ENCODE measurements at places on chromosomes 7 and 10.

DNA sequence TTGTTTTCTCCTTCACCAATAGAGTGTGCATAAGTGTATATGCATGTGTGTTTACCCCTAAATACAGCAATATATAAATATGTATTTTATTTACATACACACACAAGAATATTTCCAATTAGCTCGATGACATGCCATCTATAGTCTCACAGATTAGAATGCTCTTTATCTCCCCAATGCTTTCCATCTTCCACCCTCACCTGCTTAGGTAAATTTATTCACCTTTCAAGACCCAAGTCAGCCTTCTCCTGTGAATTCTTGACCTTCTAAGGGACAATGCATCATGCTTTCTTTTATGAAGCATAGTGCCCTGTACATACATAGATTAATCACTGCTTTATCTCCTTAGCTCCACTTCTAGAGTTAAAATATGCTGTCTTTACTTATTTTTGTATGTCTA, 49.7 kb downstream of the SEMA3A start:
- no peak for DNase-seq

DNA sequence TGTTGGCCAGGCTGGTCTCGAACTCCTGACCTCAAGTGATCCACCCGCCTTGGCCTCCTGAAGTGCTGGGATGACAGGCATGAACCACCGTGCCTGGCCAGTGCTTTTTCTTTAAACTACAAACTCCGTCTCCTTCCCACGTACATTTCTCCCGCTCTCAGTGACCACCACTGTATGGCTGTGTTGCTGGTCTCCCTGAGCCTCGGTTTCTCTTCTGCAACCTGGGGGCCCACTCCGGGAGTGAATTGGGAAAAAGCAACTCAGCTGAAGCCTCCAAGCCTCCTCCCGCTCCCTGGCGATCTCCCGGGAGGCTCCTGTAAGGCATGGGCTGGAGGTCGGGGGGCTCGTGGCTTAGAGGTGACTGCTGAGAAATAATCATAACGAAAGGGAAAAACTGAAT, 136.3 kb downstream of the ELFN1 start:
- DNase-seq, result no peak

- no peak for DNase-seq
Observed at GRCh38 chr7:118250860-118251494, 26.5 kb downstream of the ANKRD7 start.

GRCh38 chr10:122245136-122245535, 26.0 kb upstream of the BTBD16 start:
- DNase-seq, result no peak

DNA sequence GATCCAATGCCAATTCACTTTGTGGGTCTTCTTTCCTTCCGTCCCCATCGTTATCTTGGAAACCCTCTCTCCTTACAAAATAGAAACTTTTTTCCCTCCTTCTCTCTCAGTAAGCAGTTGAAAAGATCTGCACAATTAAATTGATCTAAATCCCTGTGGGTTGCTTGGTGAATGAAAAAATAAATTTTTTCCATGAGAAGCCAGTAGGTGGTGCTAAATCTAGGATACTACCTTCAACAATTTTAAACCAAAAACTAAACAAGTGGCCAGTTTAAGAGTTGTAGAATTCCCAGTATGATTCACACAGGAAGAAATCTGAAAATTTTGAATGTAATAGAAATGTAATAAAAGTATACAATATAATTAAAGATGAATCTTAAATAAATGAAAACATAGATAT, 990.3 kb upstream of the ZNF722 start:
- no peak for DNase-seq

DNA sequence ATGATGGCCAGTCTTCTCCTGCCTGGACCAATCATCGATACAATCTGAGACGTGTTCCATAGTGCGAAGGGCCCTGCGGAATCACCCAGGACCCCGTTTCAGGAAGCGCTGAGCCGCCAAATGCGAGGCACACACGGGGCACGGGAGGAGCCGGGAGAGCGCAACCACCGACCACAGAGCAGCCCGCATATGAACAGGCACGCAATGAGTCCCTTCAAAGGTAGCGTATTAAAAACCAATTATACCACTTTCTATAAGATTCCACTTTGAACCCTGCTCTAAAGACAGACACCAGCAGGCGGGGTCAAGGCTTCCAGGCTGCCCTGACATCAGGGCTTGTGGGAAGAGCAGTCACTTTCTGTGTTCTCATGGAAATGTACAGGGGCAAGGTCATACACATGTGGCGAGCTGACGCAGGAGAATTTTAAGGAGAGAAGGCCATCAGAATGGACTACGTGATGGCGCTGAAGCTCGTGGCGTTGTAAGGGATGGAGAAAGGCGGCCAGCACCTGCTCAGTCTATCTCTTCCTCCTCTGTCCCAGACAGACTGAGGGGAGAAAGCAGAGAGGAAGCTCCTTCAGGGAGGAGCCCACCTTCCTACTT, 46.2 kb downstream of the AMZ1 start:
- no peak for DNase-seq

GRCh38 chr7:155455132-155455693, 2.7 kb upstream of the EN2 start:
- DNase-seq, result no peak

- no peak for DNase-seq
Observed at GRCh38 chr10:103968441-103969391, 1.8 kb downstream of the SLK start.

DNA sequence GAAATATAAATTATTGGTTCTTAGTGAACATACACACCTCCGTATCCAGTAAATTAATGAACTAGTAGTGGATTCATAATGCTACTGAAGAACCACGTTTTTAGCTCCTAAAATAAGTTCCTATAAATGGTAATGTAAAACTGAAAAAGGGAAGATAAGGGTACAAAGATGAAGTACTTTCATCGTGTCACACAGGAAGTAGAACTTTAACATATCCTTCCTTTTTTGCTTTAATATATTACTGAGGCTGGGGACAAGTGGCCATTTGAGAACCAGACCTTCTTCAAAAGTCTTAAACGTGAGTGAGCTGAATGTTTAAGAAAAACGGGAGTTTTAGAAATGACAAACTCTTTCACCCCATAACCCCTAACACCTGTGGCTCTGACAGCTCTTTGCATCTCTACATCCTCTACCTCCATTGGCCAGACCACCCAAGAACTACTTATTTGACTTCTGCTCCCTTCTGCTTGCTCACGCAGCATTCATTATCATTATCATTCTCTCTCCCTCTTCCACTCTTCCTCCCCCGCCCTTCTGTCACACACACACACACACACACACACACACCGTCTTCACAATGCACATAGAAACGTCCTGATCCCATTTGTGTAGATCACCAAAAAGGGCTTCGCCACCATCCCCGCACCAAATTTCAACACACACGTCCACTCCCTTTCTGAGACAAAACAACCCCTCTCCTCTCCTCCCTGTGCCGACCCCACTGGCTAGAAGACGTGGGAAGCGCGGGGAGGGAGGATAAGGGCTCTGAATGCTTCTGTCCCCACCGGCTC, 677 bp downstream of the SKAP2 start:
- DNase-seq, result peak; percentile 24

- no peak for DNase-seq
Observed at GRCh38 chr7:107810626-107811025, 7.6 kb upstream of the SLC26A3 start.
